KG1 (cell line): ENCODE measurements at places on chromosomes 6 and 20.

- DNase-seq: no peak
These were observed 21.5 kb upstream of the MAS1L start for GRCh38 chr6:29509239-29509638.

DNA sequence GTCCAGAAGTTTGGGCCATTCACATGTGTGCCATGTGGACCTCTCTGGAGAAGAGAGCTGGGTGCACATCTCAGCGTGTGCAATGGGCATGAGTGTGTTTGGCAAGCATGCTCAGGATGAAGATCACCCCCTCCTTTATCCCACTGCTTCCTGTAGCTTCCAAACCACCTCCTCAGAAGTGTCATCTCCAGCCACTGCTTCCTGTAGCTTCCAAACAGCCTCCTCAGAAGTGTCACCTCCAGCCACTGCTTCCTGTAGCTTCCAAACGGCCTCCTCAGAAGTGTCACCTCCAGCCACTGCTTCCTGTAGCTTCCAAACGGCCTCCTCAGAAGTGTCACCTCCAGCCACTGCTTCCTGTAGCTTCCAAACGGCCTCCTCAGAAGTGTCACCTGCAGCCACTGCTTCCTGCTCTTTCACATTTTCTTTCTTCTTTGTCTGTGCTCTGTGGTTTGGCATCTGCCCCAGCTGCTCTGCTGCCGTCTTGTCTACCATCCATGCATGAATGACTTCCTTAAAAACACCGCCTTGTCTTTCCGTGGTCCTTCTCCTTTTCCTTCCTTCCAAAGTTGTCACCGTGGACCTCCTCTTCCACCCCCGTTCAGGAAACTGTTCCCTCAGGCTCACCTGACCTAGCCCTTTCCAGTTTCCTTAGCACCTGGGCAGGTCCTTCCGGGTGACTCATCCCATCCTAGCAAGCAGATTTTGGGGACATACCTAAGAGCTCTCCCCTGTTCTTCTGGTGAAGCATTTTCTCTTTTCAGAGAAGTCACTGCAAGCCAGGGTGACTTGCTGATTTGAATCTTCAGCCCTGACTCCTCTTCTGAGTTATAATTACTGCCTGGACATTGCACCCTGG lies 43.5 kb upstream of the TIAM2 start:
- DNase-seq: peak; percentile 28

DNA sequence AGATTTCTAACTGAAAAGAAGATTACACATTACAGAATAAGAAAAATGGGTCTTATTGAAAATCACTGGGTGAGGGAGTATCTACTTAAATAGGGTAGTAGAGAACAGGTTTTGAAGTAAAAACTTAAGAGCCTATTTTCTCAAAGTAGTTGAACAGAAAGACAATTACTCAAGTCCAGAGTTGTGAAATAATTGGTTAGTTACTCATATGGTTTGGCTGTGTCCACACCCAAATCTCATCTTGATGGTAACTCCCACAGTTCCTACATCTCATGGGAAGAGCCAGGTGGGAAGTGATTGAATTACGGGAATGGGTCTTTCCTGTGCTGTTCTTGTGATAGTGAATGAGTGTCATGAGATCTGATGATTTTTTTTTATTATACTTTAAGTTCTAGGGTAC lies 1035.3 kb upstream of the GJE1 start:
- DNase-seq: no peak

DNA sequence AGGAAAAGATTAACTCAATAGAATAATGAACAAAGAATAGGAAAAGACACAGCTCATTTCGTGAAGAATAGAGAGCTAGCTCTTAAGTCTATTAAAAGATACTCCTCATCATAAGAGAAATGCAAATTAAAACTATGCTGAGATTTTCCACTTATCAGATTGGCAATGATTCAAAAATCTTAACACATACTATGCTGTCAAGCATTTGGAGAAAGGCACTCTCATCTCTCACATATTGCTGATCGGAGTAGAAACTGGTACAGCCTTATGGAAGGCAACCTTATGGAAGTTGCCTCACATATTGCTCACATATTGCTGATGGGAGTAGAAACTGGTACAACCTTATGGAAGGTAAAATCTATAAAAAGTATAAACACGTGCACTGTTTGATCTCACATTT lies 21.4 kb upstream of the PLAGL1 start:
- DNase-seq: no peak

- no peak for DNase-seq
These were observed 152.6 kb downstream of the CDK19 start for GRCh38 chr6:110662490-110663211.

- DNase-seq: no peak
These were observed 623.8 kb downstream of the TENT5A start for GRCh38 chr6:81128671-81129070.

DNA sequence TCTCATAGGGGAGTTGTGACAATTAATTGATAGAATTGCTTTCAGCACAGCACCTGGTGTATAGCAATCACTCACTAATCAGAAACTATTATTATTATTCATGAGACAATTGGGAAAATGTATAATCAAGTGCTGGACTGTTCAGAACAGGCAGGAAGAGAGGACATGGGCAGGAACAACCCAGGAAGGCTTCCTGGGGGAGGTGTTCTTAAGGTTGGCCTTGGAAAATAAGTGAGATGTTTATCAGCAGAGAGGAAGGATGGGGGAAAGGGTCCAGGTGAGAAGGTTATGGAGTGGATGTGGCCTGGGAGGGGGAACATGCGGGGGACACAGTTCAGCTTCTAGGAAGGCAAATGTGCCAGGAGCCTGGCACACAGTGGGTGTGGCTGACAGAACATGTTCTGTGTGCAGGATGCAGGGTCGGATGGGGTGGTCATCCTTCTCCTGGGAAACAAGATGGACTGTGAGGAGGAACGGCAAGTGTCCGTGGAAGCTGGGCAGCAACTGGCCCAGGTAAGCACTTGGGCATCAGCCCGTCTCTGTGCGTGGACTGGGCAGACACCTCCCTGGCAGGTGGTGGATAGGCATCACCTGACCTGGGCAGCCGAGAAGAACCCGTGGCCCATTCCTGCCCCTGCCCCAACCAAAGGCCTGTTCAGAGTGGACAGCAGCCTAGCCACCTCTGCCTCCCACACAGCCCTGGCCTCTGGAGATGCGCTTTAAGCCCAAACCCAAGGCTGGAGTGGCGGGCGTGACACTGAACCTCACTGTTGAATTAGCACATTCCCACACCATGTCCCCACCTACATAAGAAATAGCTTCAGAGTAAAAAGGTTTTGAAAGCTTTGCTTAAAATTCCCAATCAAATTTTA lies 30.9 kb downstream of the RAB44 start:
- no peak for DNase-seq

- no peak for DNase-seq
These were observed 89.9 kb downstream of the CDS2 start for GRCh38 chr20:5216663-5217062.

- DNase-seq: peak; percentile 48
These were observed 52.2 kb downstream of the MARCKS start for GRCh38 chr6:113909224-113909856.

DNA sequence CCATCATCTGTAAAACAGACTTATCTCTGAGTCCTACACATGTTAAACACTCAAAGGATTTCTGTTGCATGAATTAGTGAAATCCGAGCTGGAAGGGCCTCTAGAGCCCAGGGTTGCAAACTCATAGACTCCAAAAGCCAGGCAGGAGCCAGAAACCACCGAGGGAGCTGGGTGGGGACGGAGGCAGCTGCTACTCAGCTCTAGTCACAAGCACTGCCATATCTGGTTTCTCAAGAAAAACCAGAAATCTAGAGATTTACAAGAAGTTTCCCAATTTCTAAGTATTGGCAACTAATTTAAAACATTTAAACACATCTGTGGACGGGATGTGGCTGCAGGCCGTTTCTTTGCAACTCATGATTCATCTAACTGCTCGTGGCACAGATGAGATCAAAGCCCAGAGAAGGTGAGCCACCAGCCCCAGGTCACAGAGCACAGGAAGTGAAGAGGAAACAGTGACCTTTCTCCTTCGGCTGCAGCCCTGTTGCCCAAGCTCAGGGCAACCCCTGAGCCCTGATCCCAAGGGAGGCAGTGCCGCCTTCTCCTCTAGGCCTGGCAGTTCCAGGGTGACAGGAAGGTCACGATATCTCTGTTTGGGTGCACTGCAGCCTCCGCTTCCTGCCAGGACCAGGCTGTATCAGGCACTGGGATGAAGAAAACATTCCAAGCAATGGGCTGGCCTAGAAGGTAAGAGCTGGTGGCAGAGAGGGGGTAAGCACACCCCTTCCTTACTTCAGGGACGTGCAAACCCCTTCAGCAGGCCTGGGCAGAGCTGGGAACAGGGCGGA lies 26.4 kb upstream of the PTGIS start:
- no peak for DNase-seq

GRCh38 chr6:134853111-134854055 lies 96.5 kb downstream of the ALDH8A1 start:
- DNase-seq: no peak

DNA sequence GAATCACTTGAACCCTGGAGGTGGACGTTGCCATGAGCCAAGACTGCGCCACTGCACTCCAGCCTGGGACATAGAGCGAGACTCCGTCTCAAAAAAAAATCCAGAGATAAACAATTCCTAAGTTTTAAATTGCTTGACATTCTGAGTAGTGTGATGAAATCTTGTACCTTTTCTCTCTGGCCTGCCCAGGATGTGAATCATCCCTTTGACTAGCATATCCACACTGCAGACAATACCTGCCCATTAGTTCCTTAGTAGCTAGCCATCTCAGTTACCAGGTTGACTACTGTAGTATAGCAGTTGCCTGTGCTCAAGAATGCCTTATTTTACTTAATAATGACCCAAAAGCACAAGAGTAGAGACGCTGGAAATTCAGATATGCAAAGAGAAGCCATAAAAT lies 2.8 kb downstream of the ZFP57 start:
- DNase-seq: no peak

- no peak for DNase-seq
These were observed 4.6 kb upstream of the TSPYL4 start for GRCh38 chr6:116258520-116258919.

DNA sequence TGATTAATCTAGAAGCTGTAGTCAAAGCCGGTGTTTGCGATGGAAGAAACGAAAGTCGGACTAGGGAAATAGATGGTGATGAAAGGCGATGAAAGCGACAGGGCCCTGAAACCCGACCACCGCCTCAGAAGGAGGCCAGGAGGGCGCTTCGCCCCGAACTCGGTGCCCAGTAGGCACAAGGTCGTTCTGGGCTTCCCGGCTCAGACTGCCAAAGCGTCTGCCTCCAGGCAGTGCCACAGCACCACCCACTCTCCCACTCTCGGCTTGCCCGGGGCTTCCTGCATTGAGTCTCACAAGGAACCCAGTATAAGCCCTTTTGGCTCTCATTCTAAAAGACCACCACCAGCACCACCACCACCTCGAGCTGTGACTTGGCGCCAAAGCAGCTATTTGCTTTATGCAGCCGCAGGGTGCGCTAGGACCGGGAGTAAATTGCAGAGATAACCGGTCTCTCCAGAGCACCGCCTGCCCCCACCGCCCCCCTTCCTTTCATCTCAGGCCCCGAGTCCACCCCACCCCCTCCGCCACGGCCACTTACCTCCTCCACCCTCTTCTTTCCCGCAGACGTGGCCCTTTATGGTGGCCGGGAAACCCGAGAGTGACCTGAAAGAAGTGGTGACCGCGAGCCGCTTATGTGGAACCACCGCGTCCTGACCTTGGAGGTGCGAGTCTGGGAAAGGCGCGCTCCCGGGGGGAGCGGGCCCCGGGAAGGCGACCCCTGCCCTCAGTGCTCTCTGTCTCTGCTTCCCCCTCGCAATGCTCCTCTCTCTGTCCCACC lies 2.4 kb downstream of the TCF21 start:
- DNase-seq: no peak

DNA sequence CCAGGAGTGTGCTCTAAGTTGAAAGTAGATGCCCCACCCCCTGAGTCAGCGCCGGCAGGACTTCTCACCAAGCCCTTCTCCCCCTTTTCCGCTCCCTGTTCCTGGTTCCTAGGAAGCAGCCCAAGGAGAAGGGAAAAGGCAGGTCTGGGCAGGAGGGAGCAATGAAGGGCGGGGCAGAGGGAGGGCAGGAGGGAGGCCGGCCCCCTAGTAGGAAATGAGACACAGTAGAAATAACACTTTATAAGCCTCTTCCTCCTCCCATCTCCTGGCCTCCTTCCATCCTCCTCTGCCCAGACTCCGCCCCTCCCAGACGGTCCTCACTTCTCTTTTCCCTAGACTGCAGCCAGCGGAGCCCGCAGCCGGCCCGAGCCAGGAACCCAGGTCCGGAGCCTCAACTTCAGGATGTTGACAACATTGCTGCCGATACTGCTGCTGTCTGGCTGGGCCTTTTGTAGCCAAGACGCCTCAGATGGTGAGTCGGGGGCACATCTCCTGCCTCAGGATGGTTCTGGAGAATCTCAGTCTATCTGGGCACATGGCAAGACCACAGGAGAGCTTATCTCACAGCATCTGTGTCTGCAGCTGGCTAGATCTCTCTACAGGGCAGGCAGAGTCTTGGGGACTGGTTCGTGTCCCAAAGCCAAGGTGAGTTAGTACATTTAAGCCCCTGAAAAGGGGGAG lies at the start of gene PROCR:
TSS of gene PROCR (plus strand) at position 320 of the 681 bp plus-strand sequence. CDS start at position 403, 83 bp downstream.
- peak; percentile 1 for DNase-seq

- no peak for DNase-seq
These were observed 18.4 kb downstream of the POPDC3 start for GRCh38 chr6:105161421-105161820.

DNA sequence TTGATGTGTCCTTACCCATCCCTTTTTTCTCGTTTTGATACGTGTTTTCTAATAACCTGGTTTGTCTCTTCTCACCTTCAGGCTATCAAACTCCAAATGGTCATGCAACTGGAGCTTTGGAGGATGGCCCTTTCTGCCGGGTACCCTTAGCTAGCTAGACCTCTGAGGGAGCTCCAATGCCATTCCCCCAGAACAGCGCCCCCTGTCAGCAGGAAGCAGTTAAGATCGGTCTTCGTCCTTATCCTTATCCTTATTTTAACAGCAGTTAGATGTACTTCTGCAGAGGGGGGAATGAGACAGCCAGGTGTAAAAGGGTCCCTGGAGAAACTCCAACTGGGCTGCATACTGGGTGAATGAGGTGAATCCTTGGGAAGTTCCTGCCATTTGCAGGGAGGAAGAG lies 37.2 kb downstream of the SEL1L2 start:
- DNase-seq: no peak

- no peak for DNase-seq
These were observed 199.7 kb upstream of the KCNQ5 start for GRCh38 chr6:72422171-72422570.

DNA sequence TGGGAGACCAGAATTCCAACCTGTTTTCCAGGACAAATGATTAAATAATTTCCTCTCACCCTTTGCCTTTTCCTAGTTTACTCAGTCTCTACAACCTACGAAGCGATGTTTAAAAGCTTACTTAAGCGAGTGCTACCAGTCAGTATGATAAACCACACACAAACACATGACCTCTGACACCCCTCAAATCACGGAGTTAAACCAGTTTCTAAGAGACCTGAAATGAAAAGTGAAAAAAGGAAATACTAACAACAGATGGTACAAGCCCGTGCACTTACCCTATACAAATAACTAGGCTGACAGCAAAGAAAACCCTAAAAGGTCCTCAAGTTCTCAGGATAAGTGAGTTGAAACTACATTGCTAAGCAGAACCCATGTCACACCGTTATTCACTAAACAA lies 7.7 kb downstream of the TNFRSF21 start:
- DNase-seq: no peak

DNA sequence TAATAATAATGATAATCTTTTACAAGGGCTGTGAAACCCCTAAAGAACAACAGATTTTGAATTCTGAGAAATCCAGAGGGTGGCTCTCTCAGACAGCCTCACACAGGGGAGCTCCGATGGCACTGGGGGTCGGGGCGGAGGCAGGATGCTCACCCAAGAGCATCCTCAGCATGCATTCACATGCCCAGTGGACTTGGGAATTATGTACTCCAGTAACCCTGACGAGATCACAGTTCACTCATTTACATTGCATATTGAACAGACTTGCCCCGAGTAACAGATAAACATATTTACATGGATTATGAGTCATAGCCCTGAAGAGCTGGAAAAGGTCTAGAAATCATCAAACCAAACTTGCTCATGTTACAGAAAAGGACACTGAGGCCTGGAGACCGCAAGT lies 482.7 kb upstream of the JARID2 start:
- no peak for DNase-seq
